Stimulated activated naive CD8-positive, alpha-beta T cell treated with anti-CD3 and anti-CD28 coated beads, Interleukin-15, Interleukin-2, amounts not matched to agents 100 U/mL and 50 U/mL, for 24 hours (primary cell): ENCODE measurements at places on chromosomes 5 and 9.

- DNase-seq = no peak
Observed at GRCh38 chr9:13267743-13268142, 11.7 kb downstream of the MPDZ start.

GRCh38 chr9:15640121-15640520 lies 87.3 kb downstream of the CCDC171 start:
- no peak for DNase-seq

- DNase-seq = no peak
Observed at GRCh38 chr5:135213027-135213386, 179.0 kb upstream of the PITX1 start.

DNA sequence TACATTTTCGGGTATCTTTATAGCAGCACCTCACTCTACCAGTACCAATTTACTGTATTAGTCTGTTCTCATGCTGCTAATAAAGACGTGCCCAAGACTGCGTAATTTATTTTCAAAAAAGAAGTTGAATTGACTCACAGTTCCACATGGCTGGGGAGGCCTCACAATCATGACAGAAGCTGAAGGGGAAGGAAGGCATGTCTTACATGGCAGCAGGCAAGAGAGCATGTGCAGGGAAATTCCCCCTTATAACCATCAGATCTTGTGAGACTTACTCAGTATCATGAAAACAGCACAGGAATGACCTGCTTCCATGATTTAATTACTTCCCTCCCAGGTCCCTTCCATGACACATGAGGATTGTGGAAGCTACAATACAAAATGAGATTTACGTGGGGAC lies 602.6 kb upstream of the DAB2 start:
- no peak for DNase-seq

DNA sequence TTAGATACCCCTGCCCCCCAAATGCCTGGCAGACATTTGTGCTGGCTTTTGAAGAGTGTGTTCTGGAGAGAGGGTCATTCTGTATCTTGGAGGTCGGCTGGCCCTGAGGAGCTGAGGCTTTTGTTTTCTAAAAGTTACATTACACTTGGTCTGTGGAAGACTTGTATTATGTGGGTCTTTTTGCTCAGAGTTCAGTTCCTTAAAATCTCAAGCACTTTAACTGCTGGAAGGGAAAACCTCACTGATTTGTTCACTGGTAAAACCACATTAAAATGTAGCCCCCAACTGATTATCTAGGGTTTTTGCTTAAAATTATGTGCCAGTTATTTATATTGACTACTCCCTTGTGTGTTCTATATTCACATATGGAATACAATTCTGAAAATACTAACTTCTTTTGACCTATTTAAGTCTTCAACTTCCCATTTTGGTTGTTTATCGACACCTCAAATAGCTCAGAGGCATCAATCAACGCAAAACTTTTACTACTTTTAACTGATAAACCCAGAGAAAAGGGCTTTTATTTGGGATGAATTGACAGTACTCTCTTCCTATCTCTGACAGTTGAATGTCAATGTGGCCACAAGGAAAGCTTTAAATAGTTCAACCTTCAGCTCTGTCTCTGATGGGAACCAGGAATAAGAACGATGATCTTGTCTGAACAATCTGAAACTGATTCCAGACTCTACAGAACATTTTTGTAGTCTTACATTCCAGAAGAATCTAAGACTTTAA lies 54.0 kb upstream of the MAP3K1 start:
- DNase-seq = no peak

GRCh38 chr9:113708821-113709713 lies 167.0 kb upstream of the ZNF618 start:
- no peak for DNase-seq

GRCh38 chr5:180212363-180213255 lies 3.6 kb upstream of the RASGEF1C start:
- DNase-seq = no peak

DNA sequence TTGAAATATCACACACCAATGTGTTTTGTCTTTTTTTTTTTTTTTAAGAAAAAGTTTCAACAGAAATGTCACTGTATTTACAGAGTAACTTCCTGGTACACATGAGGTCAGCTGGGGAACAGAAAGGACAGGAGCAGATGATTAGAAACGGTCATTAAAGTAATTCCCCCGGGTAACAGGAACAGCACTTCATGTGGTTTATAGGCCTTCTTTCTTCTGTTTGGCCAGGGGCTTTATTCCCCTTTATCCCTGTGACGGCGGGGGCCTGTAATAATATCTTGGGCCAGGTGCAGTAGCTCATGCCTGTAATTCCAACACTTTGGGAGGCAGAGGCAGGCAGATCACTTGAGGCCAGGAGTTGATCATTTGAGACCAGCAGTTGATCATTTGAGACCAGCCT lies 30.5 kb upstream of the MSH3 start:
- DNase-seq = no peak

- DNase-seq = no peak
Observed at GRCh38 chr9:32291370-32291769, 93.1 kb upstream of the ACO1 start.
